Smooth muscle cell of trachea (primary cell): ENCODE measurements at places on chromosomes 2 and 18. TPM values are rescaled to one million over a fixed set of nuclear protein-coding genes. Genes with fewer than 3 reads are reported as not detected.

The CAVIN2 gene
- total RNA-seq: 21.0 and 22.8 TPM in 2 replicates

The RAB27B gene
- 1.0 and 2.0 TPM in 2 replicates for total RNA-seq

The KLHL29 gene
- total RNA-seq: 4.2 and 13.9 TPM in 2 replicates

The KRTCAP3 gene
- not detected in 2 replicates for total RNA-seq

The LYPD1 gene
- total RNA-seq: 0.33 and 0.73 TPM in 2 replicates

The SLC4A5 gene
- under 0.01 and 0.44 TPM in 2 replicates for total RNA-seq
